ENCODE measurements at places on chromosomes 4 and X.

GRCh38 chr4:159395693-159396092, 292.8 kb downstream of the RAPGEF2 start:
- DNase-seq = no peak

DNA sequence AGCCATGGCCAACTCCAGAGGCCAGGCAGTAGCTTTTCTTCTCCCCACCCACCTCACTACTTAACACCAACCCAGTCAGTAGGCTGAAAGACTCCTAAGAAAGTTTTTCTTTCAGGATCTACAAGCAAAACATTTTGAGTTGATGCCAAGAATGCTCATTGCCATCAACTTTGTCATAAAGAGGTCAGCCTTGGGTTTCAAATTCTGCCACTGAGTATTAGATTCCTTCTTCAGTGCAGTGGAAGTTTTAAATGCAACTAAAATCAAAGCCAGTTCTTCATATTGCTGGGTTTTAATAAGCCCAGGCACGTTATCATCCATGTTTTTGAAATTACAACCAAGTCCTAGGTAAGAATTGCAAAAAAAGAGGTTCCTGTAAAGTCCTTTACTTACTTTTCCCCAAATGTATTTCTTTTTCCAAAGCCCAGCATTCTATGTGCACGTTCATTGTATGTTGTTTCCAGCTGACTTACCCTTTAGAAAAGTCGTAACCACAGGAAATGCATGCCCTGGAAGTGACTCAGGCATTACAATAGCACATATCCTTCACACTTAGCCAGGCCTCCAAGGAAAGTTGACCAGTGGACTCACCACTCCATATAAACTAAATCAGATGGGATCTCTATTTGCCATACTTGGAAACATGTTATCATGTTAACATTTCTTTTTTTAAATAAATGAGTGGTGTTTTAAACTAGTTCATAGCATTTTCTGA, 229.9 kb downstream of the SOX3 start:
- DNase-seq = no peak

GRCh38 chrX:119686087-119686691, 6.8 kb downstream of the SEPTIN6 start:
- no peak for DNase-seq

- no peak for DNase-seq
Measured at GRCh38 chrX:110734894-110735541, 60.6 kb downstream of the CHRDL1 start.

DNA sequence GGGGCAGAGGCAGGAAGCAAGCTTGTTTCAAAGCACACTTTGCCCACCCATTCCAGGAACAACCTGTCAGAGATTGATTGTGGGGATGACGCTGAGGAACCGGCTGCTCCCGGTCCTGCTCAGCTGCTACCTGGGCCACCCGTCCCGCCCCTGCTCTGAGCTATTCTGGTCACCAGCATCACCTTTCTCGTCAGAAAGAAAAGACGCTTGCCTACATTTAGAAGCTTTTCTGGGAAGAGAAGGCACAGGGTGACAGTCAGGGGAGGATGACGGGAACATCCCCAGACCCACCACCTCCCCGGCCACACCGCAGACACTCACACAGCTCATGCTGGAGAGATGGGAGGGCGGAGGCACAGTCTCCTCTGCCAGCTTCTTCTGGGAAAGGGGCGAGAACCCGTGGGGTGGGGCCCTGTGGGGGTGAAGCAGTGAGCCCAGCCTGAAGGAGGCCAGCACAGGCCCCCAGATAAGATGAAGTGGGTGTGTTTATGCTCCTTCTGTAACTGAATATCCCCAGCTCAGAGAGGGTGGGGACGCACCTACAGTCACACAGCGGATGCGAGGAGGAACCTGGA, 81.8 kb downstream of the CPZ start:
- DNase-seq = no peak

GRCh38 chr4:56821381-56822243, at the start of gene SPINK2:
TSS of gene SPINK2 (minus strand) at chr4:56821701. CDS start at chr4:56821662, 39 bp downstream.
- DNase-seq = peak; percentile 71
